ENCODE measurements at places on chromosomes 13 and 19.

DNA sequence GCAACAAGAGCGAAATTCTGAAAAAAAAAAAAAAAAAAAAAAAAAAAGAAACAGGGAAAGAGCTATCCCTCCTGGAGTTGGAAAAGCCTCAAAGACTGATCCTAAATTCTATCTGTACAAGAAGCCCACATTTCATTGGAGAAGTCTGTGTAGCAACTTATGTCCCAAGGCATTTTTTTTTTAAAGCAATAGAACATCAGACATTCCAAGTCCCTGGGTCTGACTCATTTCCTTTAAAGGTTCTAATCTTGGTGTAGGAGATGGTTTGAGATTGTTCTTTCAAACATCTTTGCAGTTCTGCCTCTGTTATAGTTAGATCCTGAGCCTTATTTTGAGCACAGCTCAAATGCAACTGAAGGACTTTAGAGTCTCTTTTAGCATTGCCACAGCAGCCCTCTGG, 706.5 kb upstream of the MIR17HG start:
- DNase-seq = no peak

DNA sequence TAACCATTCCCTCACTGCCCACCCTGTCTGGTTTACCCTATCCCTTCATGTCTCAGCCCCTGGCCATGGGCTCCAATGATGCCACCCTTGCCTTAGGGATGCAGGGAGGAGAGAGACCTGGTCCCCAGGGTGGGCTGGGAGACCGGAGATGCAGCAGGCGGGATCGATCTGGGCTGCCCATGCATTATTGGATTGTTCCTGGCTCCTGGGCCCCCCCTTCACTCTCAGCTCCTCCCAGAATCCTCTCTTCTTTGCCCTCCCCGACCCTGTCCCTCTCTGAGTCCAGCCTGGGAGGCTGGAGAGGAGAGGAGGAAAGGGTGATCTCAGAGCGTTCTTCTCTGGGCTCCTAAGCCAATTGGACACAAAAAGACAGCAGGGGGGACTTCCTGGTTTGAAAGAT, 5.8 kb downstream of the KASH5 start:
- no peak for DNase-seq

GRCh38 chr19:10372690-10373089, 7.7 kb downstream of the TYK2 start:
- DNase-seq = no peak

DNA sequence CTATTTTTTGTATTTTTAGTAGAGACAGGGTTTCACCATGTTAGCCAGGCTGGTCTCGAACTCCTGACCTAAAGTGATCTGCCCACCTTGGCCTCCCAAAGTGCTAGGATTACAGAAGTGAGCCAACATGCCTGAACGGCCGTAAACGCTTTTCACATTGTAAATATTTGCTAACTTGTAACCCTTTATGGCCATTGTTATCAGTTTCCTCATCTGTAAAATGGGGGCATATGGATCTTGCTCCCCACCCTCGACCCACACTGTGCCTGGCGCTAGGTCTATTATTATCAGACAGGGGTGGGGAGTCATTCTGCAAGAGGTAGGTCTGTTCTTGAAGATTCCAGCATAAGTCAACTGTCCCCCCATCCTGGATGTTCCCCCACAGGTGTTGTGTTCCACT, 11.9 kb downstream of the NCAN start:
- DNase-seq = no peak

- no peak for DNase-seq
Observed at GRCh38 chr19:13260883-13261653, 110.9 kb downstream of the IER2 start.

DNA sequence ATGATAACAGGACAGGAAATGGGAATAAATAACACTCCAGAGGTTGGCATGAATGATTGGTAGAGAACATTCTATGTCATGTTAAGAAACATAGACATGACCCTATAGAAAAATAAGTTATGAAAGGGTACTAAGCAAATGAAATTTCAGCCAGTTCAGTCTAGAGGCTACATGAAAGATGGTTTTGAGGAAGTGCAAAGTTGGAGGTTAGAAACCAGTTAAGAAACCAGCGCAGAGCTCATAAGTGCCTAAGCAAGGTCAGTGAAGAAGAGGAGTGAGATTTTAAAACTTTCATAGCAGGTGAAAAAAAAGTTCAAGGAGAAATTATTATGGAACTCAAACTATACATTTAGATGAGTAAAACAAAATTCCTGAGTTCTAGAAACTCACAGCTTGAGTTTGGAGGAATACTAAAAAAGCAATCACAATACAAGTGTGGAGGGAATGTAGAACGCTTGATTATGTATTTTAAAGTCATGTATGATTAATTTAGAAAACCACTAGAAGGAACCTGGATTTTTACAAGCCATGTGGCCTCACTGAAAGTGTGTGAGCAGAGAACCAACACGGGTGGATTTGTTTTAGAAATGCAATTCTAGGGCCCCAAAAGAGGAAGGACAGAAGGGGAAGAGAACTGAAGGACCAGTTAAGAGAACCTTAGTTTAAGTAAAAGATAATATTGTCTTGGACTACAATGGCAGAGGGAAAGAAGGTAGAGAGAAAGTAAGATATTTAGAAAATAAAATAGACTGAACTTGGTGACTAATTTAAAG, 162.4 kb downstream of the PCDH20 start:
- DNase-seq = no peak

GRCh38 chr13:39037410-39037879, 444 bp downstream of the PROSER1 start:
- no peak for DNase-seq

- no peak for DNase-seq
Observed at GRCh38 chr19:32566246-32566830, 14.7 kb upstream of the PDCD5 start.

- DNase-seq = no peak
Observed at GRCh38 chr19:3365093-3365835, 1.1 kb upstream of the NFIC start.

GRCh38 chr13:46893798-46894560, 2.9 kb downstream of the HTR2A start:
- DNase-seq = no peak

- no peak for DNase-seq
Observed at GRCh38 chr19:13234518-13234917, 84.3 kb downstream of the IER2 start.

DNA sequence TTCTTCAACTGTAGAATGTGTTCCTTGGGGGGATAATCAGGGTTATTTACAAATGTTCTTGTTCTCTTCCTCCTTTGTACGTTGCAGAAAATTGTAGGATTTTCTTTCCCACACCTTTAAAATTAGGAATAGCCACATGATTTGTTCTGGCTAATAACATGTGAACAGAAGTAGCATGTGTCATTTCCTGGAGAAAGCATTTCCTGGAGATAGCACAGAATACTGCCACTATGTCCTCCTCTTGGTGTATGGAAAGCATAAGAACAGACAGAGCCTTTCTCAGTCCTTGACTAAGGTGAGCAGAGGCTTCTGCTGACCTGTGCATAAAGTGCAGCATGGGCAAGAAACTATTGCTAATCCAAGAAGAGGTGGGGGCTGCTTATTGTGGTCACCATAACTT, 101.8 kb downstream of the FAM216B start:
- DNase-seq = no peak

GRCh38 chr13:79775830-79776229, 294.9 kb downstream of the NDFIP2 start:
- no peak for DNase-seq

DNA sequence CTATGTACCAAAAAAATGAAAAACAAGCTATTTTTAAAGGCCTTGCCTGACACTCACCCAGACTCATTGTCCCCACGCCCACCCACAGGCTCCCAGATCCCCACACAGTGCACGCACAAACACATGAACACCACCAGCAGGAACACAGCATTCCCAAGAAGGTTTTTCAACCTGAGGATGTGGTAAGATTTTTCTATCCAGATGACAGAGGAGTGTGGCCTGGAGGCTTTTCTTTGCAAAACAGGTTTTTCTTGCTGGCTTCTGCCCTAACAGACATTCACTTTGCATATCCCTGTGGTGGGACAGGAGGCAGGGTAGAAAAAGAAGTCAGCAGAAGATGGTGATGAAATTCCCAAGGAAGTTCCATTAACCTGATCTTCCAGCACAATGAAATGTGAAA, 97.8 kb downstream of the KLF12 start:
- no peak for DNase-seq

GRCh38 chr19:56750658-56751057, 79.1 kb upstream of the ZNF835 start:
- no peak for DNase-seq

DNA sequence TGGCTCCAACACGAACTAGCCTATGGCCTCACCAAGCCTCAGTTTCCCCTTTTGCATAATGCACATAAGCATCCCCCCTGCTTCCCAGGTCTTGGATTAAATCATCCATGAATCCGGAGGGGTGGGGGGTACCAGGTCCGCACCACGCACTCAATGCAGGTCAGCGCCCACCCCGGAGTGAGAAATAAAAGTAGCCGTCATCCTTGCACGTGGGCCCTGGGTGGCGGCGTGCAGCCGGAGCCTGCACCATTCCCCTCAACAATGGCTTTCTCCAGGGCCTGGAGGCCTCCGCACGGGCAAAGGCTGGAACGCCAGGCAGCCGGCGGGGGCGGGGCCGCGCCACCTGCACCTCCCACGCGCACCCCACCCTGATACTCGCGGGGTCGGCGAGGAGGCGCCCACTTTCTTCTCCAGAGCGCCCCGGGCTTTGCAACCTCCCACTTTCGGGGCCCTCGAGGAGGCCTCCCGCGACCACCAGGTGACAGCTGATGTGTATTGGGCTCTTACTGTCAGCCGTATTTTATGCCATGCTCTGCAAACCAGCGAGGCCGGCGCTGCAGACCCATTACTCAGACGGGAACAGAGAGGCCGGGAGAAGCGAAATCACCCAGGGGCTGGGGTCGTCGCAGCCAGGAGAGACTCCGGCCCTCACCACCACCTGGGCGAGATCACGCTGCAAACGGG, 767 bp upstream of the GADD45B start:
- DNase-seq = no peak

GRCh38 chr13:38763446-38764381, 76.8 kb downstream of the FREM2 start:
- no peak for DNase-seq

- no peak for DNase-seq
Observed at GRCh38 chr19:1860042-1860775, 3.2 kb downstream of the KLF16 start.

- no peak for DNase-seq
Observed at GRCh38 chr13:23386533-23386932, 47.0 kb downstream of the SACS start.

DNA sequence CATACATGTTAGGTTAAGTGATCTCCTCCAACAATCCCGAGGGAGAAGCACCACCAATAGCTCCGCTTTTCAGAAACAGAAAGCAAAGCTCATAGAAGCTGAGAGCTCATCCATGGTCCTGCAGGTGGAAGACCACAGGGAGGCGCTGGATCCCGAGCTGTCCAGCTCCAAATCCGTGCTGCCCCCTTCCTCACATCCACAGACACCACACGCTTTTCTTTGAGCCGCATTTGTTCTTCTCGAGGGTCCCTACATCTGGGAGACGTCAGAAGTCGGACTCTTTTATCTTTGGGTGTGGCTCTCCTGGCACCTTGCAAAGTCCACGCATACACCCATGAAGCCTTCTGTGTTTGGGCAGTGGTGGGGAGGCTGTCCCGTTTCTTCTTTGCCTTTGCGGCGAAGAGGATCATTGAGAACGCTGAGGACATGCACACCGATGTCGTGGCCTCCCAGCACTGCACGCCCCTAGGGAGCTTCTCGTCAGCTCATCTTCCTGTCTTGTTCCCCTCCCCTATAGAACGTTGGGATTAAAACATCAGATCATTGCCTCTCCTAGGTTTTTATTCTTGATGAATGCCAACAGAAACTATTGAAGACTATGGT, 184.8 kb downstream of the TEX29 start:
- DNase-seq = no peak

GRCh38 chr19:6216996-6217751, 62.6 kb downstream of the MLLT1 start:
- no peak for DNase-seq

DNA sequence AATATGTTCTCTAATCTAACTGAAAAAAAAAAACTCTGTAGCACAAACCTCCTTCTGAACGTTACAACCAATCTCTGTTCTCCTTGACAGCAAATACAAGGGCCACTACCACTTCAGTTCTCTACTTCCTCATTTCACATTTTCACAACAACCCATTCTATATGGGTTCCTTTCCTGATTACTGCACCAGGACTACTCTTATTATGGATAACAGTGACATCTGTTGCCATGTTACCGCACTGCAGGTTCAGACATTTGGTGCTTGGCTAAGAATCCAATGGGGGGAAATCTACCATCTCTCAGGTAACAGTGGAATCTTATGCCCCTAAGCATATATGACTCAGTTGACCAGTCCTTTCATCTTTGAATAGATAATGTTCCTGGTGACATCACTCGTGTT, 11.6 kb upstream of the FPR3 start:
- DNase-seq = no peak

- peak; percentile 95 for DNase-seq
Observed at GRCh38 chr19:5977785-5978605, at the start of gene RANBP3. TSS of gene RANBP3 (minus strand) at chr19:5978140. CDS start at chr19:5978082, 58 bp downstream.

DNA sequence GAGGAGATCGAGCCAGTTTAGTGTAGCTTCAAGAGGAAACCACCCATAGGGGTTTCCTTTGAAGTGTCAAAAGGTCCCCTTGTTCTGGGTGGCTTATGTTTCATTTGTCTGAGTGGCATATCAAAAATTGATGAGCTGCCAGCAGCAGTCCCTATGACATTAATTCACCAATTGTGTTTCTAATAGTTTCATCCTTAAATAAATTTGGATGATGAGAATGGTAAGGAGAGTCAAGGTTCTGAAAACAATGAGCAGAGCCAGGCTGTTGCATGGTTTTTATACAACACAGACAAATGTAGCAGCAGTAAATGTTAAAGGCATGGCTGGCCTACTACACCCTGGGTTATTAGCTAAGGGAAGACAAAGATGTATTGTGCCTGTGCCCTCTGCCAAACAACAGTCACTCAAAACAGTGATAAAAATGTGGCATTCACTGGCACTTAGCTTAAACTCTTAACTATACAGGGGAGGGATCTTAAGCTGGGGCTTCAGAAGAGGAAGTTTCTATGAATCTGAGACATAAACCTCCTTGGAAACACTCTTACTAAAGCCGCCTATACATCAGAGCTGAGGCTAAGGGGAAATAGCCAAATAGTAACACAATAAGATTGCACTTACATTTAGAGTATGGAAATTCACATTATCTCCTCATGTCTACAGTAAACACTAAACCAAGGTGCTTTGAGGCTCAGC, 200.5 kb downstream of the POU4F1 start:
- DNase-seq = no peak

- DNase-seq = no peak
Observed at GRCh38 chr19:34171539-34171876, 796 bp upstream of the LSM14A start.

GRCh38 chr19:13339869-13340268, 166.4 kb downstream of the CACNA1A start:
- DNase-seq = no peak

DNA sequence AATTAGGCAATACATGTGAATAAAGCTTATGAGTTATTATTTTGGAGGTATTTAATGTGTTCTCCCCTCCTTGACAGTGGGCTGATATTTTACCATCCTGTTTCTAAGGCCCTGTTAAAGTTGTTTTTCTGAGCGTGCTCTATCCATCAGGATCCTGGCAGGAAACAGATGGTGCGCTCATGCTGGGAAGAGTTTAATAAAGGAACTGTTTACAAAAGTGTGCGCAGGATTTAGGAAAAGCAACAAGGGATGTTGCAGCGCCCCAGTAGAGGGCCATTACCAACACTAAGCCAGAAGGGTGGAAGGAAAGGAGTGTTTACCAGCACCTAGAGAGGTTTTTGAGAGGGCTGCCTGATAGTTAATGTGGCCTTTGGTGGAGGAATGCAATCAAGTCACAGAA, 374.5 kb downstream of the KCNRG start:
- no peak for DNase-seq

Measured in NCI-H1436 treated with DMSO at 0.1 percent for 48 hours (cell line).